ENCODE measurements at places on chromosomes 6 and 20.

DNA sequence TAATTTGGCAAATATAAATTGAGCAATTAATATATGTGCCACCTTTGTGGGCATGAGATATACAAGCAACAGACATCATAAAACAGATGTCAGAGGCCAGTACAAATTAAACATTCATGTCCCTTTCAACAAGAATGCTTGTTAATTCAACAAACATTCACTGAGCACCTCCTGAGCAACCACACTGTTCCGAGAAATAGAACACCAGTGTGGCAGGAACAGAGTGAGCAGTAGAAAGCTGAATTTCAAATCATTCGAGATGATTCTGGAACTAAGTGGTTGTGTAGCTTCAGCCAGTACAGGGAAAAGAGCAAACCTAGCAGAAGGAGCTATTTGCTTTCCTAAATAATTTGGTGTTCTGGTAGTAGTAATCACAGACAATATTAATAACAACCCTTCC lies 227.7 kb downstream of the CBLN4 start:
- DNase-seq, result no peak

GRCh38 chr6:119170447-119171087 lies 92.1 kb upstream of the FAM184A start:
- no peak for DNase-seq

- no peak for DNase-seq
Measured at GRCh38 chr6:84772428-84773132, 8.2 kb upstream of the TBX18 start.

DNA sequence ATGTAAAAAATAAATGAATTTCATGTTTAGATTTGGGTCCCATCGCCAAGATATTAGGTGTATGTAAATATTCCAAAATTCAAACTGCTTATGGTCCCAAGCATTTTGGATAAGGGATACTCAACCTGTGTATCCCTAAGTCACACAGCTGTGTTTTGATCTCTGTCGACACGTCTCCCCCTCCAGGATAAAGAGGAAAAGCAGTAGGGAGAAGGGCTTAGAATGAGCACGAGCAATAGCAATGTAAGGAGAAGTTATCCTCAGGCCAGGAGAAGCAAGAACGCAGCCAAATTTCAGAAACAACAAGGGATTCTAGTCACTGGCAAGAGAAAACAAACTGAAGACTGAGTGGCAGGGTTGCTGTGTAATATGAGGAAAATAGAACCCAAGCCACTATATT lies 181.2 kb downstream of the AIG1 start:
- no peak for DNase-seq

- no peak for DNase-seq
Measured at GRCh38 chr20:32893263-32894025, 34.7 kb downstream of the EFCAB8 start.

DNA sequence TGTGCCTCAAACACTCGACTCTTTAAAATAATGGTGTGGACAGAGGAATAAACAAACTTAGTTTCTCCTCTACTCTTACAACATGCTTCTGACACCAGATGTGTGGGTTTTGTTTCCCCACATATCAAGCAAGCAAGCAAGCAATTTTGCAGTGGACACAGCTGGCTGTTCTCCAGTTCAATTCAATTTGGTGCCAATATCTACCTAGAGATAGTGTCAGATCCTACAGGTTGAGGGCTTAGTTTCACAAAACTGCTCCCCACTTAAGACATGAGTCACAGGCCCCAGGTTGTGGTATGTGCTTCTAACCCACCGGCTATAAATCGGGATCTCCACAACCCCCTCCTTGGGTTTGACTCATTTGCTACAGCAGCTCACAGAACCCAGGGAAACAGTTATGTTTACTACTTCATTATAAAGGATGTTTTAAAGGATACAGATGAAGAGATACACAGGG lies 131.4 kb upstream of the TRAF3IP2 start:
- no peak for DNase-seq
